Left forelimb (tissue), 1 donor: ENCODE measurements at places on chromosomes 16 and 17.

GRCh38 chr16:50662306-50662940, 18.7 kb downstream of the SNX20 start:
- DNase-seq: no peak

DNA sequence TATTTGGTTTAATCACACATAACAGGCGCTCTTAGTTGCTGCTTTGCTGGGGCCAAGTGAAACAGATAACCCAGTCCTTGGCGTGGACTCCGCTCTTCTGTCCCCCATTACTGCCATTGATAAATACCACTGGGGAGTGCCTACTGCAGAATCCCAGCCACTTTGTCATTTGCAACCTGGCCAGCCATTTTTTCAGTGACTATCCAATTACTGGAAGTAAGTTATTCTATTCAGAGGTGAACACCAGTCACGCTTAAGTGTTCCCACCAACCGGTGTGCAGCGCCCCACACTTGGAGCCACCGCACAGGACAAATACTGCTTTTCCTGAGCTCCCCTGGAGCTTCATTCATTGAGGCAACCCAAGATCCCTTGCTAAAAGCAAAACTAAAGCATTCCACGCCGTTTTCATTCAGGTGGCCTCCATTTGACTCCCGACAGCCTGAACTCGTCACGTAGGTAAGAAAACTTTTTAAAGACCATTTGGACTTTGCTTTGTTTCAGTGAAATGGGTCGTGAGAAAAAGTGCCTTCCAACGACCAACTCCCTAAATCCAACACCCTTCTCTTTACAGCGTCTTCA, 1.8 kb downstream of the USP7 start:
- DNase-seq: no peak

DNA sequence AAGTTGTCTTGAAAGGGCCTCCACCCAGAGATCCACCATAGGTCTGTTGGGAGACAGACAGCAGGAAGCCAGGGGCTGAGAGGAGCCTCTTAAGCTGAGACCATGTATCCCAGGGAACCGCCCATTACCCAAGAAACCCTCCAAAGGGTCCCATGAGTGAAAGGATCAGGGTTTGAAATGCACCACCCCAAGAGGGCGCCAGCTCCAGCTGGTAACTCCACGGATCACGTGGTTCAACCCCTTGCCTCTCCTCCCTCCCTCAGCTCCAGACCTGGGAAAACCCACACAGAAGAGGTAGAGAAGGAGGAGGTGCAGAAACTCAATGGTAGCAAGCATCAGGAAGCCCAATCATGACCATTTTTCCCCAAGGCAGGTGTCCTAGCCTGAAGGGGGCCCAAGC, 148.7 kb downstream of the AIPL1 start:
- DNase-seq: no peak

GRCh38 chr16:1082266-1082951, 9.9 kb downstream of the SSTR5 start:
- DNase-seq: no peak

DNA sequence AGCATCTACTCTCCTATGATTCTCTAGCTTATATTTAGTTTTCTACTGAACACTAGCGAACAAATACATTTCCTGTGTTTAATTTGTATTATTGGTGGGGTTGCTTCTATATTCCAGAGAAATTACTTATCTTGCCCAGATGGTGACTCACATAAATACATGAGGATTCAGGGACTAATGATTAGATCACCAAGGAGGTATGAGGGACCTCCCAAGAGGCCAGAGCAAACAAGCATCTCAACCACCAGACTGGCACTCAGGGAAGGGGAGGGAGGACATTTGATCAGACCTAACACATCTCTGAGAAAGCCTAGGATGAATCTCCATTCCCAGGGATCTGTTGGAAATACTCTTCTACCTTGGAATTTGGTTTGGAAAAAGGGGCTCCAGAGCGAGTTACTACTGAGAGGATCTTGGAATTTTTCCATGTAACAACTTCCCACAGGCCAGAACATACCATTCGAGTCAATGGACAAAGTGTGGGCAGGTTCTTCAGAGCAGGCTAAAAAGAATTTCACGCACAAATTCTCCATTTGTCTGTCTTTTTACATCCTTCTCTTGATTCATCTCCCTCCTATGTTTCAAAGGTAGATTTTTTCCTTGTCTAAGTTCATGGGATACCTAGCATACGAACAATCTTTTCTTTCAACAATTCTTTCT, 262.6 kb upstream of the MYOCD start:
- DNase-seq: no peak

DNA sequence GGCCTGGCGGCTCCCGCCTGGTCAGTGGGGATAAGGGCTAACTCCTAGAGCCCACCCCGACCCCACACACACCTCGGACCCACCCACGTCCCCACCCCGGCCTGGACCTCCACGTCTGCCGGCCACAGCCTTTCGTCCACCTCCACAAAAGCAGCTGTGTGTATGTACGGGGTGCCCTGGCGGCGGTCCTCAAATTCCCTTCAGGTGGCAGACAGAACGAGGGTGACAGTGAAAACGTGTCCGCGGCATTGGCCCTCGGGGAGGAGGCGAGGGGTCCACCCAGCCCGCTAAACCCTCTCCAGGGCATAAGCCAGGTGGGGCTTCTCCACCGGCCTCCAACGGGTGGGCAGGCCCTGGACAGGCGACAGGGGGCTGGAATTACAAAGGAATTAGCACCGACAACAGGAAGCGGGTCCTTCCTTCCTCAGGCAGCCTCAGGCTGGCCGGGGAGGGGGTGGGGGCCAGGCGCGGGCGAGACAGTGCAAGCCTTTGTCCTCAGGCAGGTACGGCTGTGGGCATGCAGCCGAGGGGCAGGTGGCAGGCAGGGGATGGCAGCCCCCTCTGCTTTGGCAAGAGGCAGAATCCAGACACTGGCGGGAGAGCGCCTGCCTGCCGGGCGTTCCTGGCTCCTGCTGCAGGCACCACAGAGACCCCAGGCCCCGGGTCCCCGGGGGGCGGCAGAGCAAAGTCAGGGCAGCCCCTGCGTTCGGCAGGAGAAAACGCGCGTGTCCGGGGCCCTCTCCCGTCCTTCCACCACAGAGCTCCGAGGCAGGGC, 12.3 kb upstream of the PITPNA start:
- no peak for DNase-seq

DNA sequence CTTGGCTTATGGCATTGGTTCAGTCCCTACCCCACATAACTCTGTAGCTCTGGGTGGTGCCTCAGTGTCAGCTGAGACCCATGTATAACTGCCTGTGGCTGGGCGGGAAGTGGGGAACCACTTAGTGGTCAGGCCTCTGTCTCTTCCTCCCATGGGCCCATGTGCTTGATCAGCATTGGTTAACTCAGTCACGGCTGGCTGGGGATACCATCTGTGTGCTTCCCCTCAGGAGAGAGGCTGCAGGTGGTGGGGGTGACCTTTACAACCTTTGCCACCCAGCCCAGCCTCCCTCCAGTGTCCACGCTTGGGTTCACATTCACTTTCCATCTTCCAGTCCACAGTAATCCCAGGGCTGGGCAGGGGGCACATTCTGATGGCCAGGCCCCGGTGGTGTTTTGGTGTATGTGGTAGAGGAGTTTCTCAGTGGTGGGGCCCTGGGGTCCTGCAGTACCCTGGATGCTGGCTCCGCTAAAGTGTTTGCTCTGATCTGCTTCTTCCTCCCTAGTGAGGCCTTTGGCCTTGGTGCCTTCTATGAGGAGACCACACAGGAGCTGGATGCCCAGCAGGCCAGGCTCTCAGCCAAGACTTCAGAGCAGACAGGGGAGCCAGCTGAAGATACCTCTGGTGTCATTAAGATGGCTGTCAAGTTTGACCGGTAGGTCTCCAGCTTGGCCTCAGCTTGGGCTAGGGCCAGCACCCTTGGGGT, 10.2 kb upstream of the NFATC3 start:
- DNase-seq: no peak

GRCh38 chr17:8002721-8003593, 542 bp downstream of the GUCY2D start:
- no peak for DNase-seq

DNA sequence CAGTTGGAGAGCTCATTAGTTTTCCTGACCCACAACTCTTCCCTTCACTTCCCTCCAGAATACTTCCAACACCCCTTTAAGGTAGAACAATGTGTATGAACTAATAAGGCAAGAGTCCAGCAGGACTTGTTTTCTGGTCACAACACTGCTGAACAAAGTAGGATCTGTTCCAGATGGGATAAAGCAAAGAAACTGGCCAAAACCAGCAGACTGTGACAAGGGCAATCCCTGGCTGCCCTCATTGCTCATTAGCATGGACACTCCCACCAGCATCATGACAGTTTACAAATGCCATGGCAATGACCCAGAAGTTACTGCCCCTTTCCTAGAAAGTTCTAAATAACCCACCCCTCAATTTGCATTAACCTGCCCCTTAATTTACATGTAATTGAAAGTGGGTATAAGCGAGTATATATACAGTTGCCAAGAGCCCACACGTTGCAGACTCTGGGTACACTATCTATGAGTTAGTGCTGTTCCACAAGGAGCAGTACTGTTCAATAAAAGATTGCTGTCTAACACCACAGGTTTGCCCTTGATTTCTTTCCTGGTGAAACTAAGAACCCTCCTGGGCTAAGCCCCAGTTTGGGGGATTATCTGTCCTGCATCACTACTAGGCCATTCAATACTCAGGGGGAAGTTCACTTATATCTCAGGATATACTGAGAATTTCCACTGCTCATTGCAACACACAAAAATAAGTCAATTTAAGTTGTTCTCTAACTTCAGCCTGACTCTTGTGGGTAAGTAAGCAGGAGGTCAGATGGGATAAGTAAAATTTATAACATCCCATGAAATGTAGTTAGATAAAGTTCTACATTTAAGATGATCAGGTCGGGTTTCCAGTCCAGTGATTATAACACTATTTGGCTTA, 82.3 kb downstream of the SSH2 start:
- DNase-seq: no peak

- no peak for DNase-seq
Measured at GRCh38 chr17:48439110-48439850, 9.3 kb upstream of the SKAP1 start.

DNA sequence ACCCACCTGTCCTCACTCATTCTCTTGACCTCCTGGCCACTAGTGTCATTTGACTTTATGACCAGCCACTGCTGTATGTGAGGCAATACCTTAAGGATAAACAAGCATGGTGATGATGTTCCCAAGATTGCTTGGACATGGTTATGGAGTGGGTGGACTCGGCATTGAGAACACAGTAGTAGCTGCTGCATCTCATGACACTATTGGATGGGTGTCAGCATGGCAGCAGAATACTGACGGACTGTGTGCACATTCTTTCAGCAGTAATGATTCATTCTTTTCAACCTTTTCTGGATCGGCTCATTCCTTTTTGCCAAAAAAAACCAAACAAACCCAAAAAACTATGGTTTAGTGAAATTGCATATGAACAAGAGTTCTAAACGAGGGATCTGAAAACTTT, 13.5 kb downstream of the SPECC1 start:
- no peak for DNase-seq

DNA sequence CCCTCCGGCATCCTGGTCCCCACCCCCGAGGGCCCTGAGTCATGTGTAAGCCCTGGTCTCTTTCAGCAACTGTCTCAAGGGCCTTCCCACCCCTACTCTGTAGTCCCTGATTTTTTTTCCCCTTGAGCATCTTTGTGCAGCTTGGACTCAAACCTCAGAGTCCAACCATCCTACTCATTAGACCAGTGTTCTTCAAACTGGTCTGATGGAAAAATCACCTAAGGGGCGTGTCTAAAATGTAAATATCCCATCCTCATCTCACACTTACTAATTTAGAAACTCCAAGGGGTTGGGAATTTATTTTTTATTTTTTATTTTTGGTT, 624 bp downstream of the G6PC3 start:
- DNase-seq: no peak

DNA sequence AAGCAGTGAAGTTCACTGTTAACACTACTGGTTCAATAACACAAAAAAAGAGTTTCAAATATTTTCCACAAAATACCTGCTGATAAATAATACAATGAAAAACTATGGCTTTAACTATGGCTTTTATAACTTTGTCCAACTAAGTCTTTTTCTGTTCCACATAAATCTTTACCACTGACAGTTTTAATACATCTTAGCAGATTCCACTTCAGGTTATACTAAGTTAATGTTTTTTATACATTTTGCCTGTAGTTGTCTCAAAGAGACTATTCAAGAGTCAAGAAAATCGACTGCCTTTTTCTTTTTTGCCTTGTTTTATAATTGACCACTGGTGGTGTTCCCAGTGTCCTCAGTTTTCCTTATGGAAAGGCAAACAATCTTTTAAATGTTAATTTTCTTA, 379.7 kb upstream of the PMFBP1 start:
- no peak for DNase-seq

DNA sequence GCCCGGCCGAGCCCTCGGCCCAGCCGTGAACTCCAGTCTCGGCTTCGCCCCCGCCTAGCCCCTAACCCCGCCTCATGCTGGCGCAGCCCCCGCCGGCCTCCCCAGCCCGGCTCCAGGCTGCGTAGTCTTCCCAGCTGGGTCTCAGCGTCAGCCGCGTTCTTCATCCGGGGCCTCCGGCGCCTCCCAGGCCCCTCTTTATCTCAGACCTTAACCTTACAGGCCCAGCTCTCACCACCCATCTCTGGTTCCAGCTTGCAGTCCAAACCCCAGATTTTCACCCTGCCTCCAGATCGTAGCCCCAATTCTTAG, at the start of gene PROCA1:
TSS of gene PROCA1 (minus strand) at position 166 of the 309 bp plus-strand sequence. CDS start 228 bp downstream, outside the sequence.
- no peak for DNase-seq

GRCh38 chr17:19867329-19868078, at the start of gene ULK2:
Gene ULK2, minus strand, starts transcription at chr17:19867936. Its CDS starts 519 bp downstream, at chr17:19867417.
- peak; percentile 85 for DNase-seq

DNA sequence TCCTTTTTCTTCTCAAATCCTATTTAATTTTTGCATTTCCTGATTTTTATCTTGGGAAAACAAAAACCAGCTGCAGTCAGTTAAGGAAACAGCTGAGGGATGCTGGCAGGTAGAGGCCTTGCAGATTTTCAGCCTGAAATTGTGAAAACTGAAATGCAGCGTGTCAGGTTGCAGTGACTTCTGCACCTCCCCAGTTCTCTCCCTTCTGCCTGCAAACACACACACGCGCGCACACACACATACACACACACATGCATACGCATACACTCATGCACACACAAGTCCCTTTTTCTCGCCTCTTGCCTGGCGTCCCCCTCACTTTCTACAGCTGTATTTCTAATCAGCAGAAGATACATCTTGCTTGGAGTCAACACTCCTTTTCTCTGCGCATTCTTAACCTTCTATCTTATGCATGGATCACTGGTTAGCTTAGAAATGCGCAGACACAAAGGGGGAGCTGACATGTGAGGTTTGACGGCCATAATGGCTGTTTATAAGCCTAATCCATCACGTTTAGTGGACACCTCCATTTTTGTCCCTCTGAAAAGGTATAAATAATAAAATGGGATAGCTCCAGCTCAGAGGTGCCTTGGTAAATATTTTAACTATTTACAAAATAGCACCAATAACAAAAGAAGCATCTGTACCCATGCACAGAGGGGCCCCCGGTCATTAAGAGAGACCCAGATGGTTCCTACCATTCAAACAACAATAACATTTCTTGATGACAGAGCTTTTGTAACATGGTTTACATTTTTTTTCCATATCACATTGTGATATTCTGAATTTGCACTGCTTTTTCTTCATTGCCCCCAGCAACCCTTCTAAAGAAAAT, 392.1 kb upstream of the SALL1 start:
- peak; percentile 73 for DNase-seq
